HFFc6 (cell line): ENCODE measurements at places on chromosomes 1 and 21. TPM values are rescaled to one million over a fixed set of nuclear protein-coding genes. Genes with fewer than 3 reads are reported as not detected.

The GNAT2 gene
- 0.34 to 0.51 TPM in 2 of 3 replicates, not detected in the other for total RNA-seq

The SHISA4 gene
- total RNA-seq: 29.8 to 42.9 TPM (median 35.5 TPM) in 3 replicates

The TRIM67 gene
- total RNA-seq: not detected in 3 replicates

The SPRR1A gene
- not detected in 3 replicates for total RNA-seq

The FMOD gene
- 0.38 to 0.84 TPM (median 0.78 TPM) in 3 replicates for total RNA-seq

The DIRAS3 gene
- 0.81 to 2.2 TPM (median 1.6 TPM) in 3 replicates for total RNA-seq

DNA sequence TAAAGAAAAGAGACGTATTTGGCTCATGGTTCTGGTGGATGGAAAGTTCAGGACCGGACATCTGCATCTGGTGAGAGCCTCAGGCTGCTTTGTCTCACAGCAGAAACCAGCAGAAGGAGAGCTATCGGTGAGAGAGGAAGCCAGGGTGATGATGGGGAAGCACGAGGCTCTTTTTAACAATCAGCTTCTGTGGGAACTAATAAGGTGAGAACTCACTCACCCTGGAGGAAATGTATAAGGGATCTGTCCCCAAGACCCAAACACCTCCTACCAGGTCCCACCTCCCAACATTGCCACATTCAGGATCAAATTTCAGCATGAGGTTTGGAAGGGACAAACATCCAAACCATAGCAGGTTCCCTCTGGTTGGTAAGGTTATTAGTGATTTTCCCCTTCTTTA lies 32.8 kb downstream of the ASTN1 start:
- H3K27ac ChIP-seq: no peak overlapping the region
- H3K27me3 ChIP-seq: no peaks in the 10 kb centered on the region; the same call in 1 of the 2 replicates
- H3K36me3 ChIP-seq: no peaks in the 10 kb centered on the region

- H3K4me1 ChIP-seq: peaks cover 54% of the 10 kb centered on the region
- peaks cover 6% of the 10 kb centered on the region for H3K27me3 ChIP-seq
- no peaks in the 10 kb centered on the region for H3K36me3 ChIP-seq
- DNase-seq: no peak
- no peak overlapping the region for H3K4me3 ChIP-seq
- H3K27ac ChIP-seq: no peak overlapping the region
Measured at GRCh38 chr1:31745946-31746670, 18.0 kb downstream of the ADGRB2 start.

- no peaks in the 10 kb centered on the region for H3K27me3 ChIP-seq
- H3K4me1 ChIP-seq: peaks cover 32% of the 10 kb centered on the region
- peak overlapping the region; percentile 51 for H3K27ac ChIP-seq
- peaks cover 35% of the 10 kb centered on the region for H3K36me3 ChIP-seq
Measured at GRCh38 chr1:214662223-214662785, 59.3 kb downstream of the CENPF start.

DNA sequence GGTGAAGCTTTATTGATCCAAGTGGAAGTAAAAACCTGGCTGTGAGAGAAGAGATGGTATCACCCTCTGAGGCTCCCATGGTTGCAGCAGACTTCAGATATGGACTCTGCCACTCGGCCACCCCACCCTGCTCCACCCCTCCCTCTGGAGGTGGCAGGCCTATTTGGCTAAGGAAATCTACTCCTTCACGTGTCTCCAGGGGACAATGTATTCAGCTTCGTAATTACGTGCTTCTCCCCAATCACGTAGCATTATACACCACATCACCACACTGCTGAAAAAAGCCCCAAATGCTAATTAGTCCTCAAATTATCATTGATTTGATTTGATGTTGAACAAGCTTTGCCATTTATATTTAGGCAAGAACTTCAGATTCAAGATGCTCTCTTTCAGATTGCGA lies 220.7 kb downstream of the OMA1 start:
- H3K27me3 ChIP-seq: peaks cover 3% of the 10 kb centered on the region; the same call in 1 of the 2 replicates
- no peak overlapping the region for H3K27ac ChIP-seq
- DNase-seq: no peak

DNA sequence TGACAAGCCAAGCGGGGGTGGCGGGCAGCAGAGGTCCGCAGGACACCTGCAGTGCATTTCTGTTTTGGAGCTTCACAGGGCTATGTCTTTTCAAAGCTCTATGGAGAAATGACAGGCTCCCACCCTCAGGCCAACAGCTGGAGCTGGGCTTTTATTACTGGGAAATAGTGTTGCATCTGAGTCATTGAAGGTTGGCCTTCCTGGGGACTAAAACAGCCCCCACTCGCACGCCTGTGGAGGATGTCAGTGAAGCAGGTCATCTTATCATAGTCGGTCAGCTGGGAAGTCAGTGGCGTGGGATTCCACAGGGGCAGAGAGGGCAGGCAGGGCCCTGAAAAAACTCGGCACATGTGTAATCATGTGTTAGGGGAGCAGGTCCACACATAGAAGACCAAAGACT lies 55.3 kb downstream of the NTPCR start:
- peak; percentile 69 for DNase-seq
- H3K4me1 ChIP-seq: peaks cover 38% of the 10 kb centered on the region
- no peaks in the 10 kb centered on the region; the same call in 1 of the 2 replicates for H3K27me3 ChIP-seq
- peaks cover 4% of the 10 kb centered on the region for H3K36me3 ChIP-seq
- no peak overlapping the region for H3K4me3 ChIP-seq

DNA sequence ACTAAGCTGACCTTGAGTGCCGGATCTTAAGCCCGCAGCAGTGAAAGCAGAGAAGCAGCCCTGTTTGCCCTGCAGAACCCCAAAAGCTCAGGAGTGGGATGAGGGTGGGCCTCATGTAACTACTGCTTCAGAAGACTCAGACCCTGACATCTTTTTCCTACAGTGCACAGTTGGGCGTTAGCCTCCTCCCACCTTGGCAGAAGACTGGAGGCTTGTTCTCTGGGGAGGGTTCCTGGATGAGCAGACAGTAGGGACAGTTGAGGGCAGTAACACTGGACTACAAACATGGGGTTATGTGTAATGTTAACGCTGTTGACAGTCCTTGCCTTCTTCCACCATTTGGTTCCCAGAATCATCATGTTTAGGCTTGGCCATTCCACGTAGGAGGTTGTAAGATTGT lies 9.6 kb downstream of the CTPS1 start:
- H3K4me3 ChIP-seq: no peak overlapping the region
- H3K27ac ChIP-seq: peak overlapping the region; percentile 24; the same call in 1 of the 2 replicates
- no peaks in the 10 kb centered on the region; the same call in 1 of the 2 replicates for H3K27me3 ChIP-seq
- DNase-seq: no peak

DNA sequence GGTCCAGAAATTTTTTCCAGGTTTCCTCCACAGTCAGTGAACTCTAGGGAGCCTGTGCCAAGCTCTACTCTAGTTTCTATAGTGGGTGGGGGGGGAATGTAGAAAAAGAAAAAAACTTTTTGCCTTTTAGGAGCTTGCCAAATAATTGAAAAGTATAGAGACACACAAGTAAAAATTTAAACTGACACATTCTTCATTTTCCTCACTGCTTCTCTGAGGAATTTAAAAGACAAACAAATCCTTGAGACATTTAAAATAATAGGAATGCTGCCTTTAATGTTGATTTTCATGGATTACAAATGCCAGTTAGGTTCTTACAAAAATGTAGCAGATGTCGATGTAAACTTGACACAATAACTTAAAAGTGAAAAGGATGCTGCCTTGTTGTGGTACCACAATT lies 241.9 kb downstream of the DNM3 start:
- no peak for DNase-seq
- no peaks in the 10 kb centered on the region for H3K36me3 ChIP-seq
- peaks cover 7% of the 10 kb centered on the region; the same call in 1 of the 2 replicates for H3K4me1 ChIP-seq
- no peaks in the 10 kb centered on the region; the same call in 1 of the 2 replicates for H3K27me3 ChIP-seq

DNA sequence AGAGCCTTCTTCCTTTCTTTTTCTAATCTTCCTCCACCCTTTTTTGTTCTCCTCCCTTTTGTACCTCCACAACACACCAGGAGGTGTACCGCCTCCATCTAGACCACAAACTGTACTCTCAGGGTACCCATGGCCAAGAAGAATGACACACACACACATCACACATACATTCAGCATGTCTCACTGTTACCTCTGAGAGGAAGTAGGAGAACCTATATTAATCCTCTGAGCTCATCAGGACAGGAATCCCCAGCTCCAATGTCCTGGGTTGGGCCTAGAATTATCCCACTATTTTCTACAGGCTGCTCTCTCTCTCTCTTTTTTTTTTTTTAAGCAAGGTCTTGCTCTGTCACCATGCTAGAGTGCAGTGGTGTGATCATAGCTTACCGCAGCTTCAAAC lies 36.7 kb downstream of the ATP2B4 start:
- peak overlapping the region; percentile 76 for H3K4me3 ChIP-seq
- H3K4me1 ChIP-seq: peaks cover 65% of the 10 kb centered on the region

GRCh38 chr1:101331794-101332193 lies 95.0 kb downstream of the S1PR1 start:
- H3K4me1 ChIP-seq: no peaks in the 10 kb centered on the region
- H3K36me3 ChIP-seq: no peaks in the 10 kb centered on the region
- no peak for DNase-seq
- H3K27ac ChIP-seq: no peak overlapping the region

DNA sequence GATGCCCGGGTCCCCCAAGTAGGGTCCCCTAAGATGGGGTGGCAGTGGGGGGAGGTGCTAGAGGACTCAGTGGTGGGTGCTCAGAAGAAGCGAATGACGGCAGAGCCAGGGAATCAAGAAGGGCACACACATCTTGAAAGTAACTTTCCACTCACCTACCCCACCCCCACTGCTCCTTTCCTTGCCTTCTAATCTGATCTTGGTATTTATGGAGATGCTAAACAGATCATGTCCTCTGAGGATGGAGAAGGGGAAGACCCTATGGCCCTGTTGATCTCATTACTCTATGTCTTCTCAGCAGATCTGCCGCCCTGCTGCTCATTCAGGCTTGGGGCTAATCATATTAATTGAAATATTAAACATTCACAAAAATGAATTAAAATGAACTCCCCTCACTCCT lies 2.1 kb upstream of the CELF3 start:
- no peak overlapping the region for H3K27ac ChIP-seq
- peaks cover 26% of the 10 kb centered on the region for H3K4me1 ChIP-seq
- peaks cover 70% of the 10 kb centered on the region for H3K27me3 ChIP-seq
- DNase-seq: no peak
- no peak overlapping the region for H3K4me3 ChIP-seq

- peaks cover 29% of the 10 kb centered on the region for H3K4me1 ChIP-seq
- no peak overlapping the region for H3K4me3 ChIP-seq
- no peak for DNase-seq
- H3K36me3 ChIP-seq: no peaks in the 10 kb centered on the region
- peaks cover 2% of the 10 kb centered on the region for H3K27me3 ChIP-seq
- no peak overlapping the region for H3K27ac ChIP-seq
Measured at GRCh38 chr1:116106646-116107045, 4.6 kb upstream of the MAB21L3 start.

- H3K4me1 ChIP-seq: no peaks in the 10 kb centered on the region
- no peak for DNase-seq
- H3K36me3 ChIP-seq: no peaks in the 10 kb centered on the region
- H3K27ac ChIP-seq: no peak overlapping the region
Measured at GRCh38 chr1:48047116-48047515, 49.9 kb upstream of the TRABD2B start.

- H3K27me3 ChIP-seq: peaks cover 17% of the 10 kb centered on the region; the same call in 1 of the 2 replicates
- DNase-seq: no peak
- no peaks in the 10 kb centered on the region for H3K36me3 ChIP-seq
Measured at GRCh38 chr1:93434987-93435386, 12.9 kb upstream of the FNBP1L start.

DNA sequence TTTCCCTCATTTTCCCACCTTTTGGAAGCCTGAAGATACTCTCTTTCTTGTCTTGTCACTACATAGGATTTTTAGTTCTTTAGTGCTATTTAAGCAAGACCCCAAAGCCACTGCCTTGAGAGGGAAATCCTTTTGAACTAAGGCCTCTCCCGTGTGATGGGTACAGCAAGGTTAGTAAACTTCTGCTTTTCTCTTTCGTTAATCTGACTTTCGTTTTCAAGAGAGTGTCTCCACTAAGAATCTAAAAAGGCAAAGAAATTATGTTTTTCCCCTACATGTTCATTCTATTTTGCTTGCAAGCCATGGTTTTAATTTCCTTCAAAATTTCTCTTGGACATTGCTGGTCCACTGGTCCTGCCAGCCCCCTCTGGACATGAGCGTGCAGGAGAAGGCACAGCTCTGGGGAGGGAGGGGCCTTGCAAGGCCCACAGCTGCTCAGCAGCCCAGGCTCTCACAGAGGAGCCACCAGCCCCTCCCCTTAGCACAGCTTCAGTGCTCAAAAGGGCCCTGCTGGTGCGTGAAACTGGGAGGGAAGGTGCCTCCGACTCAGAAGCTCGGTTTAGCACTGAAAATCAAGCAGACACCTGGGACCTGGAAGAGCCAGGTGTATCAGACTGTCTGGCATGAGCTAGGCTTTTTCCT lies 210.9 kb upstream of the GALNT2 start:
- no peak for DNase-seq
- H3K36me3 ChIP-seq: no peaks in the 10 kb centered on the region
- H3K4me1 ChIP-seq: peaks cover 22% of the 10 kb centered on the region
- peaks cover 9% of the 10 kb centered on the region for H3K27me3 ChIP-seq

GRCh38 chr1:12196641-12197482 lies 30.1 kb downstream of the TNFRSF1B start:
- H3K27ac ChIP-seq: no peak overlapping the region
- H3K4me3 ChIP-seq: no peak overlapping the region
- H3K4me1 ChIP-seq: no peaks in the 10 kb centered on the region
- peaks cover 30% of the 10 kb centered on the region for H3K27me3 ChIP-seq

GRCh38 chr1:30761381-30762151 lies 4.0 kb upstream of the LAPTM5 start:
- H3K4me1 ChIP-seq: peaks cover 26% of the 10 kb centered on the region
- no peaks in the 10 kb centered on the region; the same call in 1 of the 2 replicates for H3K36me3 ChIP-seq
- H3K4me3 ChIP-seq: no peak overlapping the region
- no peak overlapping the region for H3K27ac ChIP-seq

DNA sequence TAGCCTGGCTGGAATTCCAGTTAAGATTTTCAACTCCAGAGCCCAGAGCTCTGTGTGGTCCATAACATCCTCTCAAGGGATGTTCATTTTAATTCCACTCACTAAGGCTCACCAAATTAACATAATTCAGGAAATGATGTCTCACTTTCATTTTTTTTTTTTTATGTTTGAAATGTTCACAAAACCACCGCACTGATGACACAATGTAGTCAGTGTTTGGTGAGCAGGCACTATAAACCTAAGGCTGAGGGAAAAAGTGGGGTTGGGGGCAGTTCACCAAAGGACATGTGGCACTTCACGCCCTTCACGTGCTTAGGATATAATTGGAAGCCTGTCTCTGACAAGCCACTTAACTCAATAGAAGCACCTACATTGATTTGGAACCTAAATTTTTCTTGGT lies 177.3 kb upstream of the CAMK1G start:
- no peak for DNase-seq
- peak overlapping the region; percentile 76 for H3K27ac ChIP-seq
- H3K36me3 ChIP-seq: peaks cover 14% of the 10 kb centered on the region
- H3K27me3 ChIP-seq: no peaks in the 10 kb centered on the region
- H3K4me3 ChIP-seq: peak overlapping the region; percentile 70

GRCh38 chr1:156947818-156948525 lies 27.5 kb downstream of the LRRC71 start:
- no peak for DNase-seq
- H3K36me3 ChIP-seq: peaks cover 32% of the 10 kb centered on the region
- no peaks in the 10 kb centered on the region for H3K4me1 ChIP-seq
- H3K27ac ChIP-seq: no peak overlapping the region
- H3K27me3 ChIP-seq: no peaks in the 10 kb centered on the region
- no peak overlapping the region for H3K4me3 ChIP-seq
